ENCODE measurements at places on chromosomes 7 and 10. TPM values are rescaled to one million over a fixed set of nuclear protein-coding genes. Genes with fewer than 3 reads are reported as not detected.

Gene HOXA1
- total RNA-seq: 2.5 TPM

Gene UTF1
- total RNA-seq: not detected

Gene MUC12
- total RNA-seq: not detected

Gene CLRN3
- total RNA-seq: not detected

Gene COL13A1
- 20.1 TPM for total RNA-seq

Gene CCZ1B
- 43.0 TPM for total RNA-seq

Gene AGMO
- not detected for total RNA-seq

Gene TDRD1
- total RNA-seq: not detected

Gene MACC1
- total RNA-seq: 0.19 TPM

- no peak for DNase-seq
Observed at GRCh38 chr10:119469325-119469707, 73.2 kb downstream of the RGS10 start.

- DNase-seq: no peak
Observed at GRCh38 chr7:106357675-106358074, 72.9 kb upstream of the NAMPT start.

DNA sequence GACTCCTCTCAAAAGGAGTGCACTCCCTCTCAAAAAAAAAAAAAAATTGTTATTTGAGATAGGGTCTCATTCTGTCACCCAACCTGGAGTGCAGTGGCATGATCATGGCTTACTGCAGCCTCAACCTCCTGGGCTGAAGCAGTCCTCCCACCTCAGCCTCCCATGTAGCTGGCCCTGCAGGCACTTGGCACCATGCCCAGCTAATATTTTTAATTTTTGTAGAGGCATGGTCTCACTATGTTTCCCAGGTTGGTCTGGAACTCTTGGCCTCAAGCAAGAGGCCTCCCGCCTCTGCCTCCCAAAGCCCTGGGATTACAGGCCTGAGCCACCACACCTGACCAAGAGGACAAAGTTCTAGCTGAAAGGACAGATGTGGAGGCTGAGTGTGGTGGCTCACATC, 120.3 kb downstream of the EPC1 start:
- DNase-seq: no peak

- peak; percentile 44 for DNase-seq
Observed at GRCh38 chr10:63466144-63466935, 563 bp upstream of the JMJD1C start.

DNA sequence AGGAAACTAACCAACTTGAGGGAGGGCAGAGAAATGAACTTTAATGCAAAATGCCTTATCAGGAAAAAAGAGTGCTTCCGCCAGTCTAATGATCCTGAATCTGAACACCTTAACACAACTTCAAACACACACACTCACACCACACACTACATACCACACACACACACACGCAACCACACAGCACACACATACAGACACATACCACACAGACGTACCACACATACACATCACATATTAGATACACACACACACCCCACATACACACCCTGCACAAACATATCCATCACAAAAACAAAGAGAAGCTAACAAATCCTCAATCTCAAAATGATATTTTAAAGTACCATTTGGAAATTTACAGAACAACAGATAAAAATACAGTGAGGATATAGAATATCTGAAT, 175.5 kb downstream of the SFMBT2 start:
- DNase-seq: no peak

GRCh38 chr10:17943033-17943745, 8.5 kb upstream of the SLC39A12 start:
- DNase-seq: no peak
